ENCODE measurements at places on chromosomes 11 and 22.

GRCh38 chr11:95279921-95280868 lies 49.2 kb upstream of the SESN3 start:
- no peak for DNase-seq

DNA sequence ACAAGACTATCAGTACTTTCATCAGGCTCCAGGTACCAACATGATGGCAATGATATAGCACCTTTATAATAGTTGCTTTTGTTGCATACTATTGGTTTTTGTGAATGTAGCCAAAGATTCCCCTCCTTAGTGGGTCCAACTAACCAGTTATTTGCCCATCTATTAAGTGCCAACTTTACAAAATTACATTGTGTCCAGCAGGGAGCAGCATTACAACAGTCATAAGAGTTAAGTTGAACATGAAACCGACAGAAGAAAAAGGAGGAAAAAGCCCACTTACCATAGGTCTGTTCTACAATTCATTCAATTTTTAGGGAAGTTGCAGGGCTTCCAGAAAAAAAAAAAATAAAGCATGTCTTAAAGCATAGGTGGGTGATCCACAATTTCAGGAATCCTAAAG lies 21.6 kb downstream of the IMMP1L start:
- no peak for DNase-seq

GRCh38 chr11:110463153-110463552 lies 33.4 kb downstream of the FDX1 start:
- DNase-seq = no peak

GRCh38 chr11:126115127-126115495 lies 52.4 kb upstream of the CDON start:
- DNase-seq = no peak

DNA sequence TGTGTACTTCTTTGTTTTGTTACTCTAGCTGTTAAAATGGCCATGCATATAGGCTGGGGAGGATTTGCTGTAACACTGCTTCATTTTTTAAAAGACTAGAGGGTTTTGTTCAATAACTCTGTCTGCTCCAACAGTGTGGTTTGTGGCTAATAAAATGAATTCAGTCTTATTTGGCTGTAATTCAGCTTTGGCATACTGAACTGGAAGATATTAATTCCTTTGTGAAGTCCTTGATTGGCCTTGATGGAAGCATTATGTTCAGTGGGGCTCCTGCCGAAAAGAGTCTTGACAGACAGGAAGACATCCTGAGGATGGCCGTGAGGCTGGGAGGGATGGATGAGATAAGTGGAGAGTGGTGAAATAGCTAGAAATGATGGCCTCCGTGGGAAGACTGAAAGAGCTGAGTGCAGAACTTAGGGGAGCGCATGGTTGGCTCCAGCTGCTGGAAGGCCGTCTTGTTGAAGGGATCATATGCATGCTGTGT lies 44.8 kb upstream of the MYO18B start:
- no peak for DNase-seq

DNA sequence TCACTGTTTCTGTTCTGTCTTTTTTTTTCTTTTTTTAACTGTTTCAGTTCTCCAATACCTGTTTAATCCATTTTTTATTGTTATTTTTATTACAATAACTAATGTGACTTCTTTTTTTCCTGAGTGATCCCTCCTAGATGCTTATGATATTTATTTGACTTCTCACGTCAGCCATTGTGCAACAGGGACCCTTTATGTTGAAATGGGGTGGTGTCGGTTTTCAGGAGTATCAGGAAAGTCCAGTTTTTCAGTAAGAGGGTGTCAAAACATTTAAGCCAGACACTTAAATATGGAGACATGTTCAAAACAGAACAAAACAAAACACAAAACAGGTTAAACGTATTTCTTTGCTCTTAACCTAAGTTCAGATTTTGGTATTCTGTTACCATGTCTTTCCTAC lies 418.8 kb downstream of the DYNC2H1 start:
- DNase-seq = no peak

DNA sequence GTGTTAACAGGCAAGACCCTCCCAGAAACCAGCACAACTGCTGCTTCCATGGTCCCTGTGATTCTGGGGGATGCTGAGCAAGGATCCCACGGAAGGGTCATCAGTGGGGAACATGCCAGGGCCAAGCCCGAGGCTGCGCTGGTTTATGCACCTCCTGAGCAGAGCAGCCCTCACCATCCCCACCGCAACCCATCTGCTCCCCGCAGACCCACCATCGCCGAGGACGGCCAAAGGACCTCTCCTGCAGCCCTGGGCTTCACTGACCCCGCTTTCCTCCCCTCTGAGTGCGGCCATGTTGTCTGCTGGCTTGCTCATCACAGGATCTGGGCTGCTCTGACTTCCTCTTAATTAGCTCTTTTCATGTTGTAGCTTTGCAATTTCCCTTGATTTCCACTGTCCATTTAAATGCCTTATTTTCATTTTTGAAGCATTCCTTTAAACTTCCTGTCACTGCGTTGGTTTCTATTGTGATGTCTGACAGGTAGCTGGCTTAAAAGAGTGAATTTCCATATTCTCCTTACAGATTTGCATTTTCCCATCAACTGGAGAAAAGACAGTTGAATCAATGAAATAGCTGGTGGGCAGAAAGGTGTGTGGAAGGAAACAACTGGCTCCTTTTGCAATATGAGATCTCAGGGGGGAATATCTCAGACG lies 14.9 kb downstream of the TP53AIP1 start:
- no peak for DNase-seq

- DNase-seq = peak; percentile 20
Observed at GRCh38 chr22:22770280-22770871, 117.2 kb upstream of the IGLL5 start.

- DNase-seq = peak; percentile 38
Observed at GRCh38 chr22:41603873-41604332, 14.3 kb upstream of the PMM1 start.

- no peak for DNase-seq
Observed at GRCh38 chr11:73028611-73029010, 113.5 kb downstream of the FCHSD2 start.

- no peak for DNase-seq
Observed at GRCh38 chr22:48579928-48580309, 1247.8 kb downstream of the BRD1 start.

DNA sequence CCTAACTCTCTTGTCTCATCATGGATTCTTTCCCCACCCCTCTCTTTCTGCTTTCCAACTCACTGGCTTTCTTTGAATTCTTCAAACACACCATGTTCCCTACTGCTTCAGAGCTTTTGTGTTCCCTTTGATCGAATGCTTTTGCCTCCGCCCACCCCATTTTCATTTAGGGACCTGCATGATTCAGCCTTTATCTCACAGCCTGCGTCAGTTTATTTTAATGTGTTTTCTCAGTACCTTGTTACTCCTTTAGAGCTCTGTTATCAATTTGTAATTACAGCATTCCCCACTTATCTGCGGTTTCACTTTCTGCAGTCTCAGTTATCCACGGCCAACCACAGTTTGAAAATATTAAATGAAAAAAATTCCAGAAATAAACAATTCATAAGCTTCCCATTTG lies 451.3 kb downstream of the METTL15 start:
- no peak for DNase-seq

DNA sequence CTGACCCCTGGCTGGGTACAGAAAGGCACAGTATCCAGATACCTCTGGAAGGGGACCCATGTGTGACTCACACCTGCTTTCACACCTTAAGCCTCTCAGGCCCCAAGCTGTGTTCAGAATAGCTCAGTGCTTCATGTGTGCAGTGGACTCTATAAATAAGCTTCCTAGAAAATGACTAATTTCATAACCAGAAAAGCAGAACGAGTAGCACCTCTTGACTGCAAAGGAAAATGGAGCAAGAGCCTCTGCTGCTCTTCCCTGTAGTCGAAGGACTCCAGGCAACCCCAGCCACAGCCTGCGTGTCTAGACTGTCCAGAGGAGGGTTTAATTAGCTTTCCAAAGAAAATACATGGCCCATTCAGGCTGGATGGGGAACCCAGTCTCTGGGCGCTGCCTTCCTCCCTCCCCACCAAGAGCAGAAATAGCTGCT lies 23.1 kb downstream of the PTPN5 start:
- no peak for DNase-seq

DNA sequence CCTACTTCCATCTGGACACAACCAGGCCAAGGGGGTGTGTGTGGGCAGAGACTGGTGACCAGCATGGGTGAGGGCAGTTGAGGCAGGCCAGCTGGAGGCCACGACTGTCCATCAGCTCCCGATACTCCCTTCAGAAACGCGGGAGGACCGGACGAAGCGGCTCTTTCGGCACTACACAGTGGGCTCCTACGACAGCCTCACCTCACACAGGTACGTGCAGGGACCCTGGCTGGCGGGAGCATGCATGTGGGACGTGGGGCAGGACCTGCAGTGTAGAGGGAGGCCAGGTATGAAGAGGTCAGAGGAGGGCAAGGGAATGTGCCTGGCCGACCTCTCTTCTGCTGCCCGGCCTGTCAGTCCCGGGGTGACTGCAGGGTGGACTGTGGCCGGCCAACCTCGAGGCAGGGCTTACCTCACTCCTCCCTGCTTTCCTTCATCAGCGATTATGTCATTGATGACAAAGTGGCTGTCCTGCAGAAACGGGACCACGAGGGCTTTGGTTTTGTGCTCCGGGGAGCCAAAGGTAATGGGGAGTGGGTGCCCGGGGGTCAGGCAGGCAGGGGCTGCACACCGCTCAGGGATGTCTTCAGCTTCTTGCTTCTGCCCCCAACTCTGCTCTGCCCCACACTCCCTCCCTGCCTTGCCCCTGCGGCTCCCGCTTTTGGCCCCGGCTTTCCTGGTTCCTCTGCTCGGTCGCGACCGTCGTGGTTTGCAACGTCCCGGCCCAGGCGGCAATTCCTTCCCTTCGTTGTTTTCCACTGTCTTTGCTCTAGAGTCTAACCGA lies 31.3 kb downstream of the SHANK3 start:
- no peak for DNase-seq

DNA sequence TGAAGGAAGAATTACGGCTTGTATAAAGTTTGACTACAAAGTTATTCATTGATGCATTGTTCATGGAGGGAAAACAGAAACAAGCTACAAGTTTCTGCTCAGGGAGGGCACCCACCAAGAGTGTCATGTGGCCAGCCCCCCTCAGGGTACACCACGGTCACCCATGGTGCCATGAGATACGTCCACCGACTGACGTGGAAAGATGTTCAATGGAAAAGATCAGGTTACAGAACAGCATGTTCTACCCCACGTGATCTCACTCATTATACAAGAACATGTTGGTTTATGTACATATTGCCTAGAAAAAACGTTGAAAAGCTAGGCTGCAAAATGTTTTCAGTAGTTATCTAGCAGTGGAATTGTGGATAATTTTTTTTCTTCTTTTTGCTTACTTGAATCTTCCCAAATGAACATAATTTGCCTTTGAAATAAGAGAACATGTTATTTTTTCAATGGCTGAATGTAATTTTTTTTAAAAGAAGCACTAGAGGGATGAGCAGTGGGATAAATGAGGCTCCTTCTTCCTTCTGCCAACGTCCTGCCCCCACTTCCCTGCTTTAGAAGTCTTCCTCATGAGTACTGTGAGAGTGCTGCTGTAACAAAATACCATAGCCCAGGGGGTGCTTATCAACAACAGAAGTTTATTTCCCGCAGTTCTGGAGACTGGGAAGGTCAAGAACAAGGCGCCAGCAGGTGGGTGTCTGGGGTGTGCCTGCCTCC lies 22.5 kb downstream of the RCN1 start:
- DNase-seq = no peak

DNA sequence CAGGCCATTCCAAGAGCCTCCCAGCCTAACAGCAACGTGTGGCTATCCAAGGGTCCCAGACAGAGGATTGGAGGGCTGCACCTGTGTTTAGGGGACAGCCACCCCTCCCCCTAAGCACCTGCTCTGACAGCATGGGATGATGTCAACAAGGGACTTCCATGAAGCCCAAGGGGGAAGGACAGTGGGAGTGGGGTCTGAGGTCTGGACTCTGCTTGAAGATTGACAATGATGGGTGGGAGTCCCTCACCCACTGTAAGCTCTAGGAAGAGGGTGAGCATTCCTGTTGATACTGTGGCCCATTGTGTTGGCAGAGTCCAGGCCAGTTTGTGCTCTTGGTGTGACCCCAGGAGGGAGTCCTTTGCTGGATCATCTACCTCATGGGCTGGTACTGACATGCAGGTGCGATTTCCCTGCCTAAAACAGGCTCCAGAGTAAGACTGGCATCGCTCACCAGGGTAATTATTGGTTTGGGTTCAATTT lies 46.9 kb upstream of the TUB start:
- no peak for DNase-seq

DNA sequence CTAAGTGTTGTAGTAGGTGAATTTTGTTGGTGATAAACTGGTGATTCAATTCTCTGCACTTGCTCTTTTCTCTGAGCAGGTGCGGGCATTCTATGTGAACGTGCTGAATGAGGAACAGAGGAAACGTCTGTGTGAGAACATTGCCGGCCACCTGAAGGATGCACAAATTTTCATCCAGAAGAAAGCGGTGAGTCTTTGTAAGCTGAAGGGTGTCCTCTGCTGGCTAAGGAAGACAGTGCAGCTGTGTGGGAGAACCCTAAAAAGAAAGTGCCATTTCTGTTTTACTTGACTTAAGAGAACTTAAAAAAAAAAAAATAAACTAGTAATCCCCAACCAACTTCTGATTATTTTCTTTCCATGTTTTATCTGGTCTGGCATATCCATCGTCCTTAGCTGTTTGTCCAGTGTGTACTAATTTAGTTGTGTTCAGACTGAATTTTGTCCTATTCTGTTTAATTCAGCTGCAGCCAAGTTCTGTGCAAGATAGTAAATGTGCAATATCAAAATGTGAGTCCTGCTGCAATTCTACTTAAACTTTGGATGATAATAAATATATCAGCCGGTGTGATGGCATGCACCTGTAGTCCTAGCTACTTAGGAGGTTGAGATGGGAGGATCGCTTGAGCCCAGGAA lies 29.6 kb downstream of the CAT start:
- no peak for DNase-seq

DNA sequence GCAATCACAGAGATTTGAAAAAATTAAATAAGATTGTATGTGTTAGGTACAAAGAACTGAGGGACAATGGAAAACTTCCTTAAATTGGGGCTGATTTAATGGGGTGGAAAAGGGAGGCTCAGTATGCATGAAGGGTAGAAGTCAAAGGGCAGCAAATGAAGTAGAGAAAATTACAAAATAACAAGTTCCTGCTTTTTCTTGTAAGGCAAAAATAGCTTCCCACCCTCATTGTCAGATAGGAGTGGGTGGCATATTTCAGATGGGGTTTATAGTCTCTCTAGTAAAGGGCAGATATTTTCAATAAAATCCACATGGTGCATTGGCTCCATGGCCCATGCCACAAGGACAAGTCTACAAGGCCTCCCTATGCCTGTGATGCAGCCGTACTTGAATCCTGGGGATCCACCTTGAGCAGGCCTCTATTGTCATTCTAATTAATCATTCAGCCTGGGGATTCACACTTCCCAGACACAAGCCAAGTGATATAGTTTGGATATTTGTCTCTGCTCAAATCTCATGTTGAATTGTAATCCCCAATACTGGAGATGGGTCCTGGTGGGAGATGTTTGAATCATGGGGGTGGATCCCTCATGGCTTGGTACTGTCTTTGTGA lies 36.7 kb upstream of the SESN3 start:
- no peak for DNase-seq

DNA sequence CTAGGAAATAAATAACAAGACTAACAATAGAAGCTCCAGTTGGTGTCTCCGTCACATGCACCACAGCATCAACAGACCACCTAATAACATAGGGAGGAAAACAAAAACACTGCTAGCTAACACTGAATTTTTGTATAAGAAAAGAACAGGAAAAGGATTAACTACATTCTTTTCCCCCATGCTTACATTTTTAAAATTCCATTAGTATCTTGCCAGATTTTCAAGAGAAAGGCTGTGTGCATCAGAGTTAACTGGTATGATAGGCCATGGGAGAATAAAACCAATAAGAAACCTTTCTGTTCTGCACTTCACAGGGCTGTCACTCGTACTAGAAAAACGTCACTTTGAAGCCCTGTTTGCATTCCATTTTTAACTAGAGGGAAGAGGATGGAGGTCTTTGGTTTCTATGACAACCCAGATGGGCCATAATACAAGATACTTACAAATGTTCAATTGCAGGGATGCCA lies 79.0 kb downstream of the LARGE2 start:
- DNase-seq = no peak

All from activated T-helper 1 cell treated with anti-CD3 and anti-CD28 coated beads, Interleukin-2, amount 50 U/mL, for 16 hours (primary cell).